CD8-positive, alpha-beta T cell (primary cell): ENCODE measurements at places on chromosomes 7 and 10.

DNA sequence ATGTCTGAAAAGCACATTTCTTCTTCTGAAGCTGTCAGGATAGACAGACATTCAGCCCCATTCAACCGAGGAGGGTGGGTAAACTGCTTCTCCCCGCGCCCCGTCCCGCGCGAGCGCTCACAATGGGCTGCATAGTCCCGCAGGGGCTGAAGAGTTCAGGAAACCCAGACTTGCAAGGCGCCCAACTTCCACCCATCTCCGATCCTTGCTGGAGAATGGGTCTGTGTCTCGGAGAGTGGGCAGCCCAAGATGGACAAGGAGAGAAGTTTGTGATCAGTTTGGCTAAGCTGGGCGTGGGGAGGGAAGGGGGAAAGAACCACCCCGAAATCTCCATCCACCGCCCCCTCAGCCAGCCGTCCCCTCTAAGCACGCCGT, 686 bp downstream of the AASS start:
- no peak for DNase-seq

GRCh38 chr10:5484205-5484604, 15.2 kb downstream of the CALML5 start:
- no peak for DNase-seq

DNA sequence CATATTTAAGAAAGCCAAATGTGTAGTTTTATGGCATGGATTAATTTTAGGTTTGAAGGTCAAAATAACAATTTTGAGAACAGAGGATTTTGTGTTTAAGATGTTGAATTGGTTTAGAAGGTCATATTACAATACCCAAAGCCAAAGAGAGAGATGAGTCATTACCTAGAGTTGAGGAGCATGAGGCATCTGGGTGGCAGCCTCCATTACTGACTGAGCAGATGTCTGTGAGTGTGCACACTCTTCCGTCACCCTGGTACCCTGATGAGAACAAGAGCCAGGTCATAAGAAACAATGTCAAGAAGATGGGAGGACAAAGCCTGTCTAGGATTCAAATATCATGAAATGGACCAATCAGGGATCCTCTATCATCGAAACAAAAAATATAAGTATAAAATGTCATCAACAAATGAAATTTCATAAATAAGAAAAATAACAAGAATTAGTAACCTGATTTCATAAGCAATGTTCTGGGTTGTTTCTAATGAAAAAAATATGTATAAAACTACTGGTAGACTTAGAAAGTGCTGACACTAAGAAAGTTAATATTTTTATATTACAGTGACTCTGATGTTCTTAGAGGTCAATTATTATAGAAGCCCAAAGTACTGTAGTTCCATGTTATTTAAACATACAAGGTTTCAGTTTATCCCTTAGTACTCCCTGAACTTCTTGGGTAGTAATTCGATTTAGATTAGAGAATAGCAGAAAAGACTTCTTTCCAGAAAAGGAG, 20.0 kb downstream of the CUBN start:
- no peak for DNase-seq

DNA sequence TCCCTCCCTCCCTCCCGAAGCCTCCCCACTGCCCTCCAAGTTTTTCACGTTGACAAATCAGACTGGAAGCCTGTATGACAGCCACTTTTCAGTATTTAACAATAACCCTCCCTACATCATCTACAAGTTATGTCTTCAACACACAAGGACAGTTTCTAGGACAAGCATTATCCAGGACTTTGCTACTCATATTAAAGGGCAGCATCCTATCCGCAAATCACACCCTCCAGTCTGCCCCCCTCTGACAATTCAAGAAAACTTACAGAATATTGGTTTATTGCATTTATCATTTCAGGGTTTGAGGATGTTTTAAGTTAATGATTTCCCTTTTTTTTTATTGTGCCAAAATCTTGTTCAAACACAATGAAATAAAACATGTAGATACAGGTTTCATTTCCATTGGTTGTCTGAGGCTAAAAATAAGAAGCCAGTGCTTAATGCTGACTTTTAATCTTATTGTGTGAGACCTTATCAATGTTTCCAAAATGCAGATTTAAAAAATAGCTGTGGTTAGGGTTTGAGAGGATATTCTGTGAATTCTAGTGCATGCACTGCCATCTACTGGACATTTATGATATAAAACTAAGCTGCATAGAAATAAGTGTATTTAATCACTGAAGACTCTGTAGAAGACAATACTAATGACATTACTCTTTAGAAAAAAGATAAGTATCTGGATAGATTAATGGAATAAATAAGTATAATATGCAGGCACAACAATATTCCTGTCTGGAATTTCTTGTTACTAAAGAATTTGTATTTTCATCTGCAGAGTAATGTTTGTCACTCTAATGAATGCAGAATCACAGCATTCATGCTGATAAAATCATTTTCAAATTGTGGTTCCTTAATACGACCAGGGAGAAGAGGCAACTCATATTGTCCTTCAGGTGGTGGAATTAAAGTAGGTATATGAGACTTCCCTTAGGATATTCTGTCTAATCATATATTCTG, 64.1 kb downstream of the CAV1 start:
- DNase-seq: no peak

DNA sequence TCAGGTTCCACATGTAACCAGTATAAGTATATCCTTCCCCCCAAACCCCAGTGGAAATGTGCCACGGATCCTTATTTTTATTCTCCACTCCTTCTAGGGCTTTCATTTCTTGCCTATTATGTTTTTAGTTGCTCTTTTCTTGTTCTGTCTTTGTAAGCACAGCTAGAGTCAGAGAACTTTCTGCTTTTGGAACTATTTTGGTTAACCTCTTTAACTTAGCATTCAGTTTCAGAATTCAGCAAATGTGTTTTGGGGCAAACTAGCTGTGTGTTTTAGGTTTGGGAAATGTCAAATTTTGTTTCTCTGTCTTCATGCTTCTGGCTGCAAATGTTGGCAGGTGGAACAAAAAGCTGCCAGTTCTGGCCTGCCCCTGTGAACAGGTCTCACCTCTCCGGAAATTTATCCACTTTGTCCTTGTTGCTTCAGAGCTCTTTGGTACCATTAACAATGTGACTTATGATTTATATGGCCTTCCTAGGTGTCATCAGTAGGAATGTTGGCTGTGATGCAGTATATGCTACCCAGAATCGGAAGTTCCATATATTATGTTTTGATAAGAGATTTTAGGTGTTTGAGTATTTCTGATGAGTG, 156.1 kb downstream of the ADK start:
- no peak for DNase-seq
